ENCODE measurements at places on chromosomes 4 and X.
A peak's percentile ranks its signal among the peaks of the same experiment; 100 is the strongest.

DNA sequence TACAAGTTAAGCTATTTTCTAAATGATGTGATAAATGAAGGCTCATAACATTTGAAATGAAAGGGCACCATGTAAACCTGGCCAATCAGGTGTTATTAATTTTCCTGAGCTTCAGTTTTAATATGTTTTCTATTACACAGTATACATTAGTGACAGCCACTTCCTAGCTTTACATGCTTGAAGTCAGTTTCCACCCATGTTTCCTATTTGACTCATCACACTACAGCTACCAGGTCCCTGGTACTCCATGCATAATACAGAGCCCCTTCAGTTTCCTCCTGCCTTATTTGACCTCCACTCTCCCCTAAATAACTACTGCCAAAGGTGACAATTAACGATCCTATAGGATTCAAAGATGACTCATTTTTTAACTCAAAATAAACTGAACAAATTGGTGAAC lies 18.3 kb downstream of the ZNF518B start:
- H3K27me3 ChIP-seq = no peaks in the 10 kb centered on the region
- H3K4me1 ChIP-seq = no peaks in the 10 kb centered on the region
- no peaks in the 10 kb centered on the region for H3K36me3 ChIP-seq
- DNase-seq = no peak

GRCh38 chr4:174714393-174715211 lies 114.4 kb downstream of the GLRA3 start:
- no peak for DNase-seq
- H3K27me3 ChIP-seq = no peaks in the 10 kb centered on the region
- H3K27ac ChIP-seq = no peak overlapping the region
- H3K4me1 ChIP-seq = no peaks in the 10 kb centered on the region
- H3K4me3 ChIP-seq = no peak overlapping the region

GRCh38 chr4:81049907-81050306 lies 19.4 kb downstream of the BMP3 start:
- H3K27ac ChIP-seq = no peak overlapping the region
- no peaks in the 10 kb centered on the region for H3K27me3 ChIP-seq
- no peaks in the 10 kb centered on the region for H3K4me1 ChIP-seq
- DNase-seq = no peak
- H3K4me3 ChIP-seq = no peak overlapping the region

DNA sequence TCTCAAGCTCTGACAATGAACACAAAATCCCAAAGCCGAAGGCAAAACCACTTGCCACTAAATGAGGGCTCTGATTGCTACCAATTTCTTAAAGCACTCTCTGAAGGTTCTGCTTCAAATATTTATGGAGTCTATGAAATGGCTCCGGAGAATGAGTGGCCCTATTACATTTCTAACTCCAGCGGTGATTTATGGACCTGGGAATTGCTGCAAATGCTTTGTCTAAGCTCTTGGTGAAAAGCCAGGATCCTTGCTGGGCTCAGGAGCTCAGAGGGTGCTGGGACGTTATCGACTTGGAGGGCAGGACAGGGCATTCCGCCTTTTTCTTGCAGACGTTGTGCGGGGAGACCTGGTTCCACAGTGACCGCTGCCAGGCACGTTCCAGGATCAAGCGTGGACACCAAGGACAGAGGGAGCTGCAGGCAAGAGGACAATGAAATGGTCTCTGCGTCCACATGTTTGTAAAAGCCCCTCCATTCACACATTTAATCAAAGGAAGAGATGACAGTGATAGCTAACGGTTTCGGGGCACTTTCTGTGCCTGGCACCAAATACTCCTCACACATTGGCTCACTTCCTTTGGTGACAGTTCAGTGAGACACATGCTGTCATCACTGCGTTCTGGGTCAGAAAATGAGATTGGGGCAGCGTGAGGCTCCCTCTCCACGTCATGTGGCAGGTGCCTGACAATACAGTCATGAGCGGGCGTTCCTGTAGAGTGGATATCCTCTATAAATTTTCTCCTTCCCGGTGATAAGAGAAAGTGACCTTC lies 58.8 kb downstream of the C4orf50 start:
- no peak overlapping the region for H3K4me3 ChIP-seq
- peaks cover 7% of the 10 kb centered on the region for H3K4me1 ChIP-seq
- DNase-seq = no peak
- no peaks in the 10 kb centered on the region for H3K27me3 ChIP-seq

DNA sequence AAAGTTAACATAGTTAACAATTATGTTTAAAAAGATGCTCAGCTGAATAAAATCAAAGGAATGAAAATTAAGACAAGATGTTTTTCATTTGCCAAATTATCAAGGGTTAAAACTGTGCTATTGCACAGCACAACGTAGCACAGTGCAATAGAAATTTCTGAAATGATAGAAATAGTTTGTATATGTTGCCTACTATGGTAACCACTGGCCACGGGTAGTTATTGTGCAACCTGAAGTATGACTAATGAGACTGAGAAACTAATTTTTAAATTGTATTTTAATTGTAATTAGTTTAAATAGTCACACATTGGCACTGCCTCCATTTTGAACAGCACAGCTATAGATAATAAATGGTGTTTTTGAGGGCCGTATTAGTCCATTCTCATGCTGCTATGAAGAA lies 343.1 kb upstream of the FAM241A start:
- H3K4me1 ChIP-seq = no peaks in the 10 kb centered on the region
- no peak overlapping the region for H3K4me3 ChIP-seq
- no peak for DNase-seq

- no peak for DNase-seq
- H3K4me3 ChIP-seq = no peak overlapping the region
- H3K27ac ChIP-seq = no peak overlapping the region
Measured at GRCh38 chrX:40632199-40632598, 9.0 kb downstream of the MPC1L start.

DNA sequence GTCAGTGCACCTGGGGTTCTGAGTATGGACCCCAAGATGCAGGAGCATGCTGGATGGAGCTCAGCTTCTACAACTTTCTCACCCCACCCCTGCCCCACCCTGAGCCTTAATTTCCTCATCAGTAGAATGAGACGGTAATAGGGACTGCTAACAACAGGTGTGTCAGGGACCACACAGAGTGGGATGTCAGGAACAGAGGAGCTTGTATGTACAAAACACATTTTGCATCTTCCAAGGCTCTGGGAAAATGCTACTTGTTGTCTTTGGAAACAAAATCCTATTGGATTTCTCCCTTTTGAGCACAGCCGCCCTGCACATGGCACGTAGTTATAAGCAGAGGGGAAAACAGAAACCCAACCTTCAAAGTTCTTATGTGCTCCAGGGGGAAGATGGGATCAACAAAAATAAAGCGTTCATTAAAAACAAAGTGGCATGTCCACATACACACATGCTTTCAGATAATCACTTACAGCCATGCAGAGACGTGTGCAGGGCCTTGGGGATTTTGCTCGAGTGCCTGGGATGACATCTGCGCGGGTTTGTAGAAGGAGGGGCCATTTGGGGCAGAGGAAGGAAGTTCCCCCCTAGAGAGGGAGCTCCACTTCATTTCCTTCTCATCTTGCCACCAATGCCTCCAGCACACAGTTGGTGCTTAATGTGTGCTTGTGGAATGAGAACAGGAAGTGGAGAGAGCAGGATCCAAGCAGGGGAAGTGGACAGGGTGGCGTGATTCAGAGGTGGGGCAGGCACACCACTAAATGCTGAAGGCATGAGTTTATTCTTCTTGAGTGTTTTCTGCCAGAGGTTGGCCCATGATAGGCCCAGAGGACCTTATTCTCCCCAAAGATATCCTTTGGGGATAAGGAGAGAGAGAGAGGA lies 138.9 kb downstream of the SMIM20 start:
- H3K4me3 ChIP-seq = no peak overlapping the region
- peaks cover 16% of the 10 kb centered on the region for H3K4me1 ChIP-seq
- no peaks in the 10 kb centered on the region for H3K36me3 ChIP-seq
- peak; percentile 46 for DNase-seq

- H3K4me3 ChIP-seq = no peak overlapping the region
- no peaks in the 10 kb centered on the region for H3K27me3 ChIP-seq
- peaks cover 51% of the 10 kb centered on the region for H3K36me3 ChIP-seq
- peaks cover 9% of the 10 kb centered on the region for H3K4me1 ChIP-seq
- no peak overlapping the region for H3K27ac ChIP-seq
- DNase-seq = no peak
Measured at GRCh38 chr4:184424993-184425758, 49.2 kb downstream of the IRF2 start.

GRCh38 chr4:2537011-2537830 lies 774 bp downstream of the FAM193A start:
- peak overlapping the region; percentile 90 for H3K4me3 ChIP-seq
- no peaks in the 10 kb centered on the region for H3K4me1 ChIP-seq
- peak overlapping the region; percentile 97 for H3K27ac ChIP-seq

DNA sequence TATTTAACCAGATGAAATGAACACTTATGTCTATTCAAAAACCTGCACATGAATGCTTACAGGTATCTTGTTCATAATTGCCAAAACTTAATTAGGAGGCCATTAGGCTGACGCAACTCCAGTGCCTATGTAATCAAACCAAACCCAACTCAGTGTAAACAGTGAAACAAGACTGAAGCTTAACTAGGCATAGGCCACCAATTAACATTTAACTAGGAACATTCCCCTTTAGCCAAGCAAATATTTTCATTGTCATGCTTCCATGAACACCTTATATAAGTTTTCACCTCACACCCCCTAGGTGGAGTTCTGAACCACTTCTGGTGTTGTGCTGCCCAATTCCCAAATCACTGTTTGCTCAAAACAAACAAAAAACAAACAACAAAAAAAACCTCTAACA lies 686.0 kb downstream of the STPG2 start:
- no peak for DNase-seq
- H3K4me1 ChIP-seq = no peaks in the 10 kb centered on the region
- H3K36me3 ChIP-seq = no peaks in the 10 kb centered on the region
- no peak overlapping the region for H3K27ac ChIP-seq

DNA sequence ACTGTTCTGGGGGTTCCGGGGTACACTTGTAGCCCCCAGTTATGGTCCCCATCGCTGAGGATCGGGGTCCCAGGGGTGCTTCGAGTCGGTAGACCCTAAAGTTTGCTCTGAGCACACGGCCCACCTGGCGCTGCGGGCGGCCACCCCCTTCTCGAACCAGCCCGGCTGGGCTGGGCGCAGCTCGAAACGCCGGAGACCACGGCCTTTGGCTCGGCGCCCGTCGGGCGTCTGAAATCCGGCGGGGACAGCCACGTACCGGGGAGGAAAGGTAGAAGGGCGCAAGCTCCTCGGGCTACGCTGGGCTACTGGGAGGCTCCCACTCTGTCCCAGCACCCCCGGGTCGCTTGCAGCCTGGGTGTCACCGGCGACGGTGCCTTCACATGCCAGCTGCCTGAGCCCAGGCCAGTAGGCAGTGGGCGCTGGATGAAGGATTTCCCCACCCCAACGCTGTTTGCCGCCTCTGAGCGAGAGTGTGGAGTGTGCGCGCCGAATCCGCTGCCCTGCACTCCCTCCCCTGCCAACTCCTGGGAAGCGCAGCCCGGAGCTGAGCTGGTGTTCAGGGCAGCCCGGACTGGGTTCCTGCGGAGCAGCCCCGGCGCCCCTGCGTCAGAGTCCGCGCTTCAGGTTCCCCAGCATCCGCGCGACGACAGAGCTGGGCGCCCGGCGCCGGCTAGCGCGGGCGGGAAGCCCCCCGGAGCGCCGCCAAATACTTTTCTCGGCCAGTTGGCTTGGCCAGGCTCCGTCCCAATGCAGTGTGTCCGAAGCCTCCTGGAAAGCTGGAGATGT lies 637 bp downstream of the MAMLD1 start:
- H3K27ac ChIP-seq = peak overlapping the region; percentile 91
- peak overlapping the region; percentile 68 for H3K4me3 ChIP-seq
- no peak for DNase-seq
- no peaks in the 10 kb centered on the region for H3K36me3 ChIP-seq
- peaks cover 14% of the 10 kb centered on the region for H3K4me1 ChIP-seq
- no peaks in the 10 kb centered on the region for H3K27me3 ChIP-seq
